ENCODE measurements at places on chromosomes 1 and 21.

- no peak for DNase-seq
These were observed 66.8 kb downstream of the SERINC2 start for GRCh38 chr1:31479811-31480210.

DNA sequence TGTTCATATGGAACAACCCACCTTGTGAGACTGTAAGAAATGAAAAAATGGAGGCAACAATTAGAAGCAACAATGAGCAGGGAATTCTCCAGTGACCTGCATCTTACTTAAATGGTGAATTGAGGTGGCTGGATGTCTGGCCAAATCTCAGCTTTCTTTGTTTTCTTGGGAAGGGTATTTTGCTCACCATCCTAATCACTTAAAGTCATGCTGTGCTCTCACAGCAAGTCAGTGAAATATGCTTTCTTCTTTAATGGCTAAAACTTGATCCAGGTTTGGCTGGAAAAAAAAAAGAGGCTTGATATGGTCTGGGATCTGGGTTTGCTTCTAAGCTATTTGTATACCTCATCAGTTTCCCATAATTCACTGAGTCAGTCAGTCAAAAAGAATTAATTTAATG lies 124.8 kb downstream of the ESRRG start:
- no peak for DNase-seq

- no peak for DNase-seq
These were observed 101.8 kb downstream of the PTGS2 start for GRCh38 chr1:186578325-186579016.

DNA sequence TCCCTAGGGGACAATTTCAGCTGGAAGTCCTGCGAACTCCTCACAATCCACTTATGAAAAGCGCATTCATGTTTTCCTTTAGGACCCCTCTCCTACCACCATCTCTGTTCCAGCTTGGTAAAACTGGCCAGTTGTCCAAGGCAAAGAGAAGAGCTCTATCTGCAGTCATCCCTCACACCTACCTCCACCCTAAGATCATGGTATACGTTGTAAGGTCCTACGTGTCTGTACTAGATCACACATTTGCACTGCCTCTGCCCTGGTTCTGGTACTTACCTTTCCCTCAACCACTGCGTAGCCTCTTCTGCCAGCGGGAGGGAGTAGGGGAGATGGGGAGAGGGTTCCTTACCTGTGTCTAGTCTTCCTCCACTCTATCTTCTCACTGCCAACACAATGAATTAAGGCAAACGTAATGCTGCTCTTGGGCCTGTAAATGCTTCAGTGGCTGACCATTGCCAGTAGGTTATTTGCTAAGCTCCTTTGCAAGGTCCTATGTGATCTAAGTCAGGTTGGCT lies 739 bp upstream of the NUP133 start:
- DNase-seq = no peak
